ENCODE measurements at places on chromosomes 2 and 18.
A peak's percentile ranks its signal among the peaks of the same experiment; 100 is the strongest.

DNA sequence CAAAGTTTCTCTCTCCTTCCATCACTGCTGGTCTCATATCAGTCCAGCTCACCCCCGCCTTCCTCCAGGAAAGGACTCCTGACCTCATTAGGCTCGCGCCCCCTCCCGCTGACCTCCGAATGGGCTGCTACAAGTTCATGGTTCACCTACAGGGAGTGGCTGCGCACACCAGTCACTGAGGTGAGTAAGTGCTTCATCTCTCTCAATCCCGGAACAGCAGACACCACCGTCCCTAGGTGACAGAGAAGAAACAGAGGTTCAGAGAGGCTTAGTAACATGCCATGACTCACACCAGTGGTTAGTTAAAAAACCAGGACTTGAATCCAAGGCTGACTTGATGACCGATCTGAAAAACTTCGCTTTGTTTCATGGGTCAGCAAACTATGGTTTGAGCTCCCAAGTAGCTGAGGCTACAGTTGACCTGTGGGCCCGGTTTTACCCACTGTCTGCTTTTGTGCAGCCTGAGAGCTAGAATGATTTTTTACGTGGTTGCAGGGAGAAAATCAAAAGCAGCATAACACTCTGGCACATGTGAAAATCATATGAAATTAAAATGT lies 42.0 kb downstream of the ZFP36L2 start:
- peak; percentile 18 for DNase-seq

GRCh38 chr2:162217598-162217997 lies 25.6 kb downstream of the FAP start:
- no peak for DNase-seq

DNA sequence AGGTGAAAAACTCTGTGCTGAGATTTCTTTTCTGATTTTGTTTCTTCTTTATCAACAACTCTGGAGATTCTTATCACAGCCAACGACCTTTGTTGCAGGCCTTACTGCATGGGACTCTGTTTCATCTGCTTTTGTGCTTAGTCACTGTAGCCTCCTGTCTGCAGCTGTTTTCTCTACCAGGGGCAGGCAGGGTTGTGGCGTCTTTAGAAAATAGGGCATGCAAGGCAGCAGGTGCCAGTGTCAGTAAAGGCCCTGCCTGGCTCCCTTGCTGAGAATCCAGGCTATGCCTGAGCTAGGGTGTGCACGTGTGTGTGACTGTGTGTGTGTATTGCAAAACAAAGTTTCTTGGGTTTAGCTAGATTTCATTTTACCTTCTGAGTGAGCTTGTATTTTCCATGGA lies 14.6 kb upstream of the SLC9A2 start:
- DNase-seq, result no peak

DNA sequence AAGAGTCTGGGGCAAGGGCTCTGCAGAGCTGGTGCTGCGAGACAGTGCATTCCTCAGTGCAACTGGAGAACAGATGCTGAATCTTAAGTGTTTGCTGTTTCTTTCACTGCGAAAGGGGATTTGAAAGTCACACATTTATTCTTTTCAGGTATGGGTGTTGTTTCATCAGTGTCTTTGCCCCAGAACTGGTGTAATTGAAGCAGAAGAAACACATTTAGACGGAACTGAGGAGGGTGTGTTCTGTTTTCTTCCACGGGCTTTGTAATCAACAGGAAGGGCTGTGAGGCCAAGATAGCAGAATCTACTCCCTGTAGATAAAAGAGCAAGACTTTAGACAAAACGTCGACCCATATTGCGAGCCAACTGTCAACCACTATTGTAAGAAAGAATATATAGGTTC lies 151.9 kb downstream of the EPHA4 start:
- DNase-seq, result no peak

GRCh38 chr2:26971911-26972786 lies 1.7 kb downstream of the MAPRE3 start:
- DNase-seq, result no peak

DNA sequence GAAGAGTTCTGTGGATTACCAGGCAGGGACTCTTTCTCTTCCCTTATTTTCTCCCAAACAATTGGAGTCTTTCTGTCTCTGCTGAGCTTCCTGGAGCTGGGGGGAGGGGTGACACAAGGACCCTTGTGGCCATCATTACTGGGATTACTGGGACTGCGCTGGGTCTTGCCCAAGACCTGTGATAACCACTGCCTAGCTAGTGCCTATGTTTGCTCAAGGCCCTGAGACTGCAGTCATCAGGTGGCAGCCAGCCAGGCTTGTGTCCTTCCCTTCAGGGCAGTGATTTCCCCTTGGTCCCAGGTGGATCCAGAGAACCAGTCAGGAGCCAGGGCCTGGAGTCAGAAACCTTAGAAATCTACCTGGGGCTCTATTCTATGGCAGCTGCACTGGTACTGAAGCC lies 355.6 kb downstream of the PARD3B start:
- no peak for DNase-seq

DNA sequence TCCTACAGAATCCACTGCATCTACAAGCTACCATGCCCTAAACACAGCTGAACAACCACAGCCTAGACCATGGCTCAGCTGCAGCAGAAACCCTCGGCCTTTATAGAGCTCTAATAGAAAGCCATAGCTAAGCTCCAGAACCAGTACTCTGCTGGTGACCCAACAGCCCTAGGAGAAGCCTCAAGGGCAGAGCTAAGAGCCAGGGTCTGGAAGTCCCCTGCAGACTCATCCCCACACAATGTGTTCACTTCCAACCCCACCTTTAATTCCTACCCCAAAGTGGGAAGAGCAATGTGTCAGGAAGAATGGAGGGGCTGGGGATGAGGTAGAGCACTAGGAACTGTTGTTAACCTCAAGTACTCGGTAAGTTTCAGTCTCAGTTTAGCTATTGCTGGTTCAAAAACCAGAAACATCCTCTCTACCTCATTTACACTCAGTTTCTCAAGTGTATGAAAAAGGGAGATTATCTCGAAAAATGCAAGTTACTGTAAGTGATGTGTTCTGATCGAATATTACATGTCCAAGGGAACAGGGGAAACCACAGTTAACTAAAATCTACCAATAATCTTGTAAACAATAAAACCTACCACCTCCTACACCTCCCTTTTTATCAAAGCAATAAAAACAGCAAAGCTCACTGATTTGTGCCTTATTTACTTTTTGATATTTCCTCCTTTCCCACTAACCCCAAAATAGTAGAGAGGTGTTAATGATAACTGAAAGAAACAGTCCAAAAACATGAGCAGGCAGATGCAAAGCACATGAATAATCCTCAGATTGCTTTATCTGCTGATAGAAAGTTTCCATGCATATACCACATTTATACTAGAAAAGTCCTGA lies 36.2 kb downstream of the THADA start:
- DNase-seq, result no peak

- DNase-seq, result no peak
These were observed 181.8 kb downstream of the RAD51AP2 start for GRCh38 chr2:17336458-17336857.

DNA sequence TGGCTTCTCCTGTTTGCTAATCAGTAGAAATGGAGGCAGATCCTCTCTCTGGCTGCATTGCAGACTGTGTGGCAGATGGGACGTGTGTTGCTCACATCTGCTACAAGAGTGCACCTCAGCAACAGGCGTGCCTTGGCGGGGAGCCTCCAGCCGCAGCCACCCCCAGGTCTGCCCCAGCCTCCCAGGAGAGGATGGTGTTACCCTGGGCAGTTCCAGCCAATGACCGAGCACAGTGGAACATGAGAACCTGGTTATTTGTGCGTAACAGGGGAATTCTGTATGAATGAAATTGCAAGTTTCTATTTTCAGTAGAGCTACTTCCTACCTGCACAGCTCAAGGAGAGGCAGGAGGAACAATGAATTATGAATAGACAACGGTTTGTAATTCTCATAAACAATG lies 130.6 kb upstream of the CBLN2 start:
- no peak for DNase-seq

DNA sequence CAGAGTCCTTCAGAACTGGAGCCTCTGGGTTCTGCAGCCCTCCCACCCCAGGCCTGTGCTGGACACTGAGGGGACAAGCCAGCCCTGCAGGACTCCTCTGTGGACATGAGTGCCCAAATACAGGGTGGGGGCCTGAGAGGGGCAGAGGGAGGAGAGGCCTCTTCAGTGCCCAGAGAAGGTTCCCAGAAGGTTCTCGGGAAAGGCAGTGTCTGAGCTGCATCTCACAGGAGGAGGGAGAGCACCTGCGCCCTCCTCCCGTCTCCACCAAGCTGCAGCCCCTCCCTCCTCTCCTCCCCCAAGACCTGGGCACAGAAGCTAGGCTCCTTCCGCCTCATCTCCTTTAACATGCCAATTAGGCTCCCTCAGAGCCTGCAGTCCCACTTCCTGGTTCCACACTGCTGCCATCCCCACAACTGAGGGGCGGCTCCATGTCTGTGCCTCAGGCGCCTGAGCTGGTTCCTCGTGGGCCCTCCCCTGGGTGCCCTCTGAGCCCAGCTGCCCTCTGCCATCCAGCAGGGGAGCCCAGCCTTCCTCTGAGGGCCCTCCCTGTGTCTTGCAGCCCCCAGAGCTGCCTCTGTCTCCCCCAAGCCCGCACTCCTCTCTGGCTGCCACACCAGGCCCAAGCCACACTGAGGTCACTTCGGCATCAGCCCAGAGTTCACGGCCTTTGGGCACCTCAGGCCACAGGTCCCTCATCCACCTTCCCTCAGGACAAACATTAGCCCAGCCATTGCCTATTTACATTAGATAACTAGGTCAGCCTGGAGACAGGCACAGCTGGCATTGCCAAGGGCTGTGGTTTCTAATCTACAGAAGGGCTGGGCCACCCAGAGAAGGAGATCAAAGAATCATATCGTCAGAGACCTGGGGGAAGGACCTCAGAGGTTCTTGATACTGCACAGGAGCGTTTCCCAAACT lies 28.9 kb downstream of the KCNK3 start:
- no peak for DNase-seq

DNA sequence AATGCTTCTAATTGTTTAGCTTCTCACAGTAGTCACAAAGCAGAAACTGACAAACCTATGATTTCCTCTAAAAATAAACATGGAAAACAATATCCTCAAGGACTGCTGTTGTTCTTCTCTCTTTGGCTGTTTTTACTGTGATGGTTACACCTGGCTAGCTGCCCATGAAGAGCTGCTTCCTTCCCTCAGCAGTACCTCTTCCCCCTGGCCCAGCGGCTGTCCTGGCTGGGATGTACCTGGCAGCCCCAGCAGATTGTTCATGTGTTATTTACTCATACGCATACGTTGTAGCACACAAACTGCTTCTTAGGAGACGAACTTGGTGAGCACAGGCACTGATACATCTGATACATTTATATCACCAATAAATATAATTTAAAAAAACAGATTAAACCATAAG lies 27.4 kb downstream of the NEMP2 start:
- DNase-seq, result no peak

- no peak for DNase-seq
These were observed 66.3 kb upstream of the NABP1 start for GRCh38 chr2:191611614-191612013.

DNA sequence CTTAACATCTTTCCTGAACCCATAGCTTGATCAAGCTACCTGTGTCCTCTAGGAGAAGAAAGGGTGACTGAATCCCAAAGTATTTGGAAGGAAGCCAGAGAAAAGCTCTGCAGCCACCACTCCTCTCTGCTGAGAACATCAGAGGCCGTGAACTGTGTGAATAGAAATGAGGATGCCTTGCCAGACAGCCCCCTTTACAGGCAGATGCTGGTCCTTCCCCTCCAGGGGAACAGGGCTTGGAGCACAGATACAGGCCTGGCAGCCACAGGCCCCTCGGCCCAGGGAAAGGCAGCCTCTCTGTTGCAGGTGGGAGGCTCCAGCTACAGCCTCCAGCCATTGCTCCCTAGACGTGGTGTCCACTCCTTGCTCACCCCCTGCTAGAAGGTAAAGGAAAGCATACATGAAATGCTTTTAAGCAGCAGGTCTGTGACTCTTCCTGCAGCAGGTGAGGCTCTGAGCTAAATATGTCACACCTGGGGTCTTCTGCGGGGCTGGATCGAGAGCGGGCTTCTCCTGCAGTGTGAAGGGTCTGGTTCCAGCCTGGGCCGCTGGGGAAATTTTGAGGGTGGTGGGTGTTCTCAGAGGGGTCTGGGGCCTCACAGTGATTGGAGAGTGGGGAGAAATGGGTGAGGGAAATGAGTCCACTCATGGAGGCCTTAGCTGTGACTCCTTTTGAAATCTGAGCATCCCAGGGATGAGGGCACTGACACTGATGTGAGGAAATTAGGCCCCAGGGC lies 234.0 kb downstream of the KLHL29 start:
- no peak for DNase-seq

GRCh38 chr2:223894968-223895367 lies 50.2 kb downstream of the WDFY1 start:
- no peak for DNase-seq

- DNase-seq, result peak; percentile 87
These were observed 12.0 kb upstream of the TUBB6 start for GRCh38 chr18:12296087-12296403.

DNA sequence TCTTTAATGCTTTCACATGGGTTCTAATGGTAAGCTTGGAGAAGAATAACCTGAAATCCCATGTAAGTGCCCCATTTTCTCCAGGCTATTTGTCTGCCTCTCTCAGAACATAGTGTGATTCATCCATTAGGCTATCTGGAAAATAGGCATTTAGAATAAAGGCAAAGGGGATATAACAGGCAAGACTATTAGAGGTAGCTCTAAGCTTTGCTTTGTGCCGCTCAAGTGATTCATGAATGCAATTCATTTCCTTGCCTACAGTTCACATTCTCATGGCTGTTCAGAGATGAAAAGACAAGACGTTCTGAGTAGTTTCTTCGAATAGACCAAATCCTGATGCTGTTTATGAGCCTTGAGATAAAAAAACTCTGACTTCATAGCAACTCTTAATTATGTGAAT lies 101.7 kb downstream of the ANKRD44 start:
- DNase-seq, result no peak

DNA sequence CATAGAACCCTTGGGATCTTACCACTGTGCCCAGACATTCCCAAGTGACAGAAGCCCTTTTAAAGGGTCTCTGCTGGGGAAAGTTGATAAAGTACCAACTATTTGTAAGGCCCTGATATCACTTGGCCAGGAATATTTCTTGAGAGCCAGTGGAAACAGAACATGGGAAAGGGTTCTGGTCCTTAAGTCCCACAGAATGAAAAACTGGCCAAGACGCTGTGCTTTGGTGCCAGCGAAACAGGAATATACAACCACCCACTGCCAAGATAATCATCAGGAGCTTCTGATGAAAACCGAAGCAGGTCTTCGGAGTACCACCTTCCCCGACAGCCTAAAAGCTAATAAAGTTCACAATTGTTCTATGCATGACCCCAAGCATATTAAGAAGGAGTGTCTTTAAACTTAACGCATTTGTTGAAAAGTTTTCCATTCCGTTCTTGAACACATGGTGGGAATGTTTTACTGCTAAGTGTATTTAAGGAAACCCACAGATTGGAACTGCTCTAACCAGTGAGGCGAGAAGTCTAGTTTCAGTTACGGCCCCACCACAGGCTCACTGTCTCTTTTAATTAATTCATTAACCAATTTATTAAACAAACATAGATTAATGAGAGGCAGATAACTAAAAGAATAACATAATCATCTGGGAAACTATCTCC lies 152.6 kb downstream of the ANKRD44 start:
- no peak for DNase-seq

- DNase-seq, result no peak
These were observed 136.3 kb downstream of the OLA1 start for GRCh38 chr2:174112073-174112472.
